ENCODE measurements at places on chromosomes 3 and 15.

DNA sequence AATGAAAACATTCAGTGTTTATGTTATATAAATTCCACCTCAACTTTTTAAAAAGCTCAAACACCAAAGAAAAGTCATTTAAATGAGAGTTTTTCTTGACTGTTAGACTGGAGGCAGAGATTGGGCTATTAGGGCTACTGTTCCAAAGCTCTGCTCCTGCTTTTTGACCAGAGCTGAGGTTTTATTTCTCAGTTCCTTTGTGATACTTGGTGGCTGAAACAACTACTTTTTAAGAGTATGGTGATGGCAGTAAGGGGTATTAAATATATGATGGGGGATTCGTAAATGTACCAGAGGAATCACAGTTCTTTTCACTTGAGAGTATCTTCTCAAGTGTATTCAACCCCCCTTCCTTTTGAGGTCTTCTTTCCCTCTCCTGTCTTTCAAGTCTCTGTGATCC, 186.1 kb upstream of the CGNL1 start:
- DNase-seq = no peak

- DNase-seq = no peak
Measured at GRCh38 chr3:189981668-189982067, 139.0 kb downstream of the P3H2 start.

DNA sequence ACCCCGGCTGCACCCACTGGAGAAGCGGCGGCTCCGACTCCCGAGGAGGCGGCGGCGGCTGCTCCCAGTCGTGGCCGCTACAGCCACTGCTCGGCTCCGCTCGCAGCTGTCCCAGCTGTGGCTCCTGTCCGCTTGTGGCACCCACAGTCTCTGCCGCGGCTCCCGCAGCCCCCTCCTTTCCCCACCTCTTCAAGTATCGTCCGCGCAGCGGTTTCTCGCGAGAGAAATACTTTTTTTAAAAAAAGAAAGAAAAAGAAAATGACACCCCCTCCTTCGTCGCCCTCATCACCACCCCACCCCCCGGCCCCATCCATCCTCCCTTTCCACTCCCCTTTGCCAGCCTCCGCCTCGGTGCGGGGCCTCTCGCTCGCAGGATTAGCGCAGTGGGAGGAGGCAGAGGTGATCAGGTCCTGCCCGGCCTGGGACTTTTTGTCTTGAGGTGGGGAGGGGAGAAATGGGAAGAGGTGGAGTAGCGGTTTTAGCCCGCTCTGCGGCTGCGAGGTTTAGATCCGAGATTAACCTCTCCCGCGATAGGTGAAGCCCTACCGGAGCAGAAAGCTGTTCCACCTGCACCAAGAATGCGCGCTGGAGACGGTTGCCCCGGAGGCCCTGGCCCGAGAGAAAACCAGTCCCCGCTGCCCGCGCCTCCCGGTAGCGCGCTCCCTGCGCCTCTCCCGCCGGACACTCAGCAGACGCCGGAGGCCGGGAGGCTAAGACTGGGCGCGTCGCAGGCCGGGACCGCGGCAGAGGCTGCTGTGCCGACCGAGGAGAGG, at the start of gene FBN1:
FBN1 (minus strand) TSS at position 152 of the 773 bp plus-strand sequence. CDS start 940 bp downstream, outside the sequence.
- DNase-seq = no peak

- DNase-seq = no peak
Measured at GRCh38 chr15:78408961-78409360, 29.1 kb upstream of the IREB2 start.

GRCh38 chr15:98203872-98204660, 243.6 kb downstream of the ARRDC4 start:
- DNase-seq = no peak

DNA sequence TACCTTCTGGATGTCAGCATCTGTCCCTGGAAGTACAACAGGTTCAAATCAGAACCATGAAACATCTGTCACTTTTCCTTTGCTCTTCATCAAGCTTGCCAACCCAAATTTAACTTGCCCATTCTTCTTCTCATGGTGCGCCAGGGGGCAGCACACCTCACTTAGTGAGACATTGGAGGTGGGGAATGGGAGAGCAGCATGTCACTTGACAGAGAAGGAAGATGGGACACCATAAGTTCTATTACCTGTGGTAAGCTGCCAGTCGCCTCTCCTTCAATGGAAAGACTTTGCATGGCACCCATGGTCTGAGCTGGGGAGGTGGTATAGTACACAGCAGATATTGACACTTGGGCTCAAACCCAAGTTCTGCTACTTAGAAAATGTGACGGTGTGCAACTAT, 2.9 kb downstream of the SCN5A start:
- no peak for DNase-seq

DNA sequence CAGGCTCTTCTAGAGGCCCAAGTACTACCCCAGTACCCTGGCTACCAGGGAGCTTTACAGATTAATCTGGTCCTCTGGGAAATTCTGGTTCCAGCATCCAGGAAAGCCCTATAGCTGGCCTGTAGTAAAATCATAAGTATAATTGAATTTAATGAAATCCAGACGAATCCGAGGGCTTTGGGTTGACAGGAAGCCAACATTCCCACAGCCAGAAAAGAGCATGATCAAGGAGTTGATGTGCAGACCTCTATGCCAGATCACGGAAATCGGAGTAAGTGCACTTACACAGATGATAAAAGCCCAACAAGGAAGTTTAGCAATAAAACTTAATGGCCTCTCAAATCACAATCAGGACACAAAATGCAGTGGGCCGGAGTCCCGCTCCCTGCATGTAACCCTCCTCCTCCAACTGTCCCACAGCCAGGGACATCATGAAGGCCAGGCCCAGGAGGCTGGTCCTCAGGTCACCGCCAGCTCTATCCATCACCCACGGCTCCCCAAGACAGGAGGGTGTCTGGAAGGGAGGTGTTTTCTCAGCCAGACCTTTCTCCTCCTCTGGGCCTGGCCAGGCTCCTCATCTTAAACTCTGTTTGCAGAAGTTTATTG, 62.8 kb upstream of the SEC22A start:
- DNase-seq = no peak

All from activated CD4-positive, alpha-beta T cell treated with anti-CD3 and anti-CD28 coated beads, Interleukin-2, amount 50 U/mL, for 24 hours (primary cell).